ENCODE measurements at places on chromosomes 11 and 22. TPM values are rescaled to one million over a fixed set of nuclear protein-coding genes. Genes with fewer than 3 reads are reported as not detected.

- DNase-seq: no peak
Measured at GRCh38 chr11:67290801-67291200, 1.7 kb downstream of the ANKRD13D start.

DNA sequence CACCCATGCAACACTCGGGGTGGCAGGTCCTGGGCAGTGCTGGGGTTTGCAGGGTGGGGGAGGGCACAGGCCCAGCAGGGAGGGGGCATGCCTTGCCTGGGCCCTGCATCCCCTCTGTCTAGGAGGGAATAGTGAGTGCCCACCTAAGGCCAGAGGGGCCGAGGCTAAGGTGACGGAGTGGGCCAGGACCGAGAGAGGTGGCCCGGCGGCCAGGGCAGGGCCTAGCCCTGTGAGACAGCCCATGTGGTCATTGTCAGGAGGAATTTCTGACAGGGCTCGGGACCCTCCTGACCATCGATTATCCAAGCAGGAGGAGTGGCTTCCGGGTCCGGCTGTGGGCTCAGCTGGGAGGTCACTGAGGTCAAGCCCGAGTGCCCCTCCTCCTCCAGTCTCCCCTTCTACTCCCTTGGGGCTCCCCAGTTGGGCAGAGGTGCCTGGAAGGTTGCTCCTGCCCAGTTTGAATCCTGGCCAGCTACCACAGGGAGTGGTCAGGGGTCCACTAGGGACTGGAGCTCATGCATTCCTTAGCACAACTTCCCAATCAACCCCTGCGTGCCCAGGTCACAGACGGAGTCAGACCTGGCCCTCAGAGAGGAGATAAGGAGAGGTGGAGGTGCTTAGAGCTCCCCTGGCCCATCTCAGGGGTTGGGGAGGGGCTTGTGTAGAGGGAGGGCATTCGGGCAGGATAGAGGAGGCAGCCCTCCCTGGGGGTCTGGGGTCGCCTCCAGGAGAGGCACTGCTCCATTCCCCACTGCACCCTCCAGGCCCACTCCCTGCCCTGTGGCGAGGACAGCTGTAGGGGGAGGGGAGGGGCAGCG lies 14.7 kb downstream of the GP1BB start:
- no peak for DNase-seq

GRCh38 chr22:19352766-19353165 lies 61.2 kb upstream of the CLTCL1 start:
- no peak for DNase-seq

MS4A3 gene
- 0.56 TPM for polyA plus RNA-seq

FADS3 gene
- 12.0 TPM for polyA plus RNA-seq

SLC22A6 gene
- polyA plus RNA-seq: 34.7 TPM

AIFM3 gene
- 0.76 TPM for polyA plus RNA-seq

XKR3 gene
- polyA plus RNA-seq: not detected
